ENCODE measurements at places on chromosomes 5 and 9.

DNA sequence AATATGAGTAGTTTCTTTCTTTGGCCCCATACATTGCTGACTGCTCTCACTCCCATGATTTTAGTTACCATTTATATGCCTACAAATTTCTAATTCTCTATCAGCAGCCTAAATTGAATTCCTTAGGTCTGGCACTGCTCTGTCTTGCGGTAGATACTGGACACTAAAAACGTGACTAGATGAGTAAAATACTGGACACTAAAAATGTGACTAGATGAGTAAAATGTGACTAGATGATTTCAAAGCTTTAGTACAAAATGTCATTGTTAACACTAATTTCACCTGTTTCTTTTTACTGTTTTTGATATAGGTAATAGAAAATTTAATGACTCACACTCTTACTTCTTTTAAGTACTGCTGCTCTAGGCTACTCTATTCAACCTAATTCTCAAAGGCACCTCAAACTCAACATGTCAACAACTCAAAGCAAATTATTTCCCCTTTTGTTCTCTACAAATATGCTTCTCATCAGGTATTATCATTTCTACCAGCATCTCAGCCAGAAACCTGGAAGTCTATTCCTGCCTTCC is 31.4 kb upstream of the GOLGA1 start:
- DNase-seq: no peak

- DNase-seq: no peak
Observed at GRCh38 chr5:112584781-112585180, 152.9 kb upstream of the APC start.

GRCh38 chr5:143226361-143226760 is 177.1 kb downstream of the NR3C1 start:
- no peak for DNase-seq

DNA sequence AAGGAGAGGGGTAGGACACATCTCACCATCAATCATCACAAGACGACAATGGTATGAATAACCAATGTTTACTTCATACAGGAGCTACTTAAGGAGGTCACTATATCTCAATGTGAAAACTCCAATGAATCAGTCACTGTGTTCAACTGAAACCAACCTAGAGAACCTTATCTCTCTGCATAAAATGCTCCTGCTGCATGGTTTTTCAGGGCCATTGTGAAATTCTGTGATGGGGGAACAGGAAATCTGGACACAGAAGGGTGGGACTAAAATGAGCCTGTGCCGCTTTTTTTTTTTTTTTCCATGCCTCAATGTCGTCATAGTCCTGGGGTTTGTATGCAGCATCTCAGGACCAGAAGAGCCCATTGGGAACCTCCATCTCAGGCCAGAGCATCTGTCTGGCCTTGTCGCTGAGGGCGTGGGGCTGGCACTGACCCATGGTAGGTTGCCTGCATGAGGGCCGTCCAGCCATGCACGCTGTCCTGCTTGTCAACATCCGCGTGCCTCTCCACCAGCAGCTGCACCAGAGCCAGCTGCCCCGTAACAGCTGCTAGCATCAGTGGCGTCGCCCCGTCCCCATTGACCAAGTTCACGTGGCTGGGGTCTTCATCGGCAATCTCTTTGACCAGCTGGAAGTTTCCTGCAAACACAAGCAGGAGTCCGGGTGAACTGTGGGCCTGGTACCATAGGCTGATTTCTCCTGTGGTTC is 12.7 kb downstream of the ANKS6 start:
- DNase-seq: no peak

DNA sequence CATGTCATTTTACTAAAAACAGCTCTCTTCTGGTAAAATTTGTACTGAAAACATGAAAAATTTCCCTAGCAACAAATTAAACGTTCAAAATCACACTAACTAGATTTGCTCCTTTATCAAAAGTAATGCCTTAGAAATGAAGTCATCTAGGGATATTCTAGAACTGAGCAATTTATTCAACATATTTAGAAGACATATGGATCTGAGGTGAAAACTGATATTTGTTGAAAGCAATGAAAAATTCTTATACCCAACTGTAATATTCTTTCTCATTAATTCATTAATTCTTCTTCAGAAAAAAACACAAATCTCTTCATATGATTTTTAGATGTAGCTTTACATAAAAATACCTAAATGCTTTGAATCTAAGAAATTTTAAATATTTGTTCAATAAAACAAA is 604.9 kb downstream of the NR2F1-AS1 start:
- DNase-seq: no peak

- DNase-seq: no peak
Observed at GRCh38 chr5:45639040-45639439, 57.1 kb downstream of the HCN1 start.

- DNase-seq: no peak
Observed at GRCh38 chr5:78589923-78590322, 58.6 kb downstream of the LHFPL2 start.

GRCh38 chr5:140570058-140570457 is 5.4 kb downstream of the SLC35A4 start:
- no peak for DNase-seq
